Hematopoietic multipotent progenitor cell treated with erythropoietin and hydrocortisone succinate and interleukin-3 and kit ligand, for 4 days (in vitro differentiated cells): ENCODE measurements at places on chromosomes 4 and X.

DNA sequence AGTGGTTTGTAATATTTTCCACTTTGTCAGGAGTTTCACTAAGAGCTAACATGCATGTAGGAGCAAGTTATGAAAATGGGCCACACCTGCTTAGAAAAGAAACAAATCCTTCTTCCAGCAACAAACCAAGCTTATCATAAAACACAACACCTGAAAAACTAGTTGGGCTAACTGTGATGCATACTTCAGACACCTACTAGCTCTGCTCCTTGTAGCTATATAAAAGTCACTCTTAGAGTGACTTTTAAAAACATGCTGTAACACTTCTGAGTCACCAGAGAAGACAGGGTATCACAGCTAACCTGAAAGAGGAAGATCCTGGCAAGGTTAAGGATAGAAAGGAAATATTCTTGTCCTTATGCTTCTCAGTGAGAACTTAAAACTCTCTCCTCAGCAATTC, 3.6 kb upstream of the SLAIN2 start:
- no peak for DNase-seq

DNA sequence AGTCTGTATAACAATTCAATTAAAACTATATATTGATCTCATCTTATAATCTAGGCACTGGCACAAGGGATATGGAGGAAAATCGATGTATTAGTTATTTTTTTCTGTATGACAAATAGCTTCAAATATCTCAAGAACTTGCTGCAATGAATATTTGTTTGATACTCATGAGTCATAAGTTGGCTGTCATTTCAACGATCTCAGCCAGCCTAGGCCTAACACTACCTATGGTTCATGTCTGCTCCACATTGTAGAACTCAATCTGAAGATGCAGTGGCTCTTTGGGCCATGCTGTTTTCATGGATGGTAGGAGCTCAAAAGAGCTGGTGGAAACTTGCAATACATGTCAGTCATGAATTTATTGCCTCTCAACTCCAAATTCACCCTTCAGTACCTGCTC, 44.7 kb downstream of the MAGEB17 start:
- DNase-seq, result no peak

GRCh38 chr4:108204518-108204917, 35.8 kb upstream of the LEF1 start:
- DNase-seq, result no peak

GRCh38 chr4:8469550-8469949, 29.0 kb downstream of the TRMT44 start:
- no peak for DNase-seq

GRCh38 chr4:7134737-7135388, 57.5 kb upstream of the SORCS2 start:
- peak; percentile 48 for DNase-seq

GRCh38 chrX:68994135-68994890, 165.5 kb downstream of the EFNB1 start:
- DNase-seq, result peak; percentile 29
